NCI-H1092 treated with DMSO at 0.1 percent for 48 hours (cell line): ENCODE measurements at places on chromosomes 11 and 22.

GRCh38 chr22:17929909-17930308 is 94.5 kb downstream of the MICAL3 start:
- DNase-seq: no peak

DNA sequence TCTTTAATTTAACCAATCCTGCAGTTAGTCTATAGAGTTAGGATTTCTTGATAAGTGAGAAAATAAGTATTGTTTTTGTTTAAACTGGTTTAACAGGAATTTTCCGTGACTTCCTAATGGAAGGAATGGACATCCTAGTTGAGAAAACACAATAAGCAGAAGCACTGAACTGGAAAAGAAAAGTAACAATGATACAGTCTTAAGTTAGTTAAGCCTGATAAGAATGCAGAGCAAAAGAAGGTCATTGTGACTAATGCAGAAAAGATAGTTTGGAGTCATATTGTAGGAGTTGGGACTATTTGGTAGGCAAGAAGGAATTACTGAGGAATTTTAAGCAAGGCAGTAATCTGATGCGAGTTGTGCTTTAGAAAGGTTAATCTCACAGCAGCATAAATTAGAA is 11.7 kb downstream of the RNF141 start:
- DNase-seq: no peak

GRCh38 chr22:32354360-32355351 is 3.0 kb upstream of the RFPL3 start:
- DNase-seq: no peak

DNA sequence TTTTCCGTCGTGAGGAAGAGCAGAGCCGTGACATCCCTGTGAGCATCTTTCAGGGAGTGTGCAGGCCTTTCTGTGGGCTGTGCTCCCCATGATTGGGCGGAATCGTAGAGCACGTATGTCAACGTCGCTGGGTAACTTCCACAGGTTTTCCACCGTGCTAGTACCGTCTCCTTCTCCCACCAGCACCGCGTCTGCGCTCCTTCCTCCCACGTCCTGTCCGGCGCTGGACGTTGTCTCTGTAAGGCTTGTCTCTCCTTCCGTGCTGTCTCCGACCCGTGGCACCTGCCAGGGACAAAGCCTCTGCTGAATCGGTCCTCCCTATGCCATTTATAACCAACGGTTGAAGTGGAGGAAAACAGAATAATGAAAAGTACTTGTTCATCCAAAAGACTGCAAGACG is 386.7 kb downstream of the BRD1 start:
- no peak for DNase-seq

GRCh38 chr11:8068605-8069221 is 12.3 kb upstream of the TUB start:
- DNase-seq: peak; percentile 22

DNA sequence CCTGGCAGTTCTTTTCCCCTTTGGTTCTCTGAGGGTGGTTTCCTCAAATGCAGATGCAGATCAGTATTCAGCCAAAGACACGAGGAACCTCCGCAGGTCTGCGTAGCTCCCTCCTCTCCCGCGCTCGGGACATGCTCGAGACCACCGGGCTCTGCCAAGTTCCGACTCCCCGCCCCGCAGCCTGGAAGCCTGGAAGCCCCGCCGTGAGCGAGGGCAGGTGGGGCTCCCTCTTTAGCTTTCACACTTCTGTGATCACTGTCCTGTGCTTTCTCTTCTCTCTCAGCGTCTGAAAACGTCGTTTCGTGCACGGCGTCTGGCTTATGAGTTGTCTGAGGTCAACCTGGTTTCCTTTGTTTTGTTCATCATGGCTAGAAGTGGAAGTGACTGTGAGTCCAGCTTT is 26.6 kb downstream of the ZBED4 start:
- DNase-seq: no peak

- peak; percentile 73 for DNase-seq
These were observed 34.5 kb upstream of the RTL6 start for GRCh38 chr22:44532552-44532951.

- no peak for DNase-seq
These were observed 5.5 kb upstream of the NEAT1 start for GRCh38 chr11:65416841-65417701.

GRCh38 chr11:43119275-43119970 is 192.4 kb upstream of the API5 start:
- DNase-seq: no peak

GRCh38 chr11:62148271-62148980 is 24.6 kb downstream of the INCENP start:
- no peak for DNase-seq

DNA sequence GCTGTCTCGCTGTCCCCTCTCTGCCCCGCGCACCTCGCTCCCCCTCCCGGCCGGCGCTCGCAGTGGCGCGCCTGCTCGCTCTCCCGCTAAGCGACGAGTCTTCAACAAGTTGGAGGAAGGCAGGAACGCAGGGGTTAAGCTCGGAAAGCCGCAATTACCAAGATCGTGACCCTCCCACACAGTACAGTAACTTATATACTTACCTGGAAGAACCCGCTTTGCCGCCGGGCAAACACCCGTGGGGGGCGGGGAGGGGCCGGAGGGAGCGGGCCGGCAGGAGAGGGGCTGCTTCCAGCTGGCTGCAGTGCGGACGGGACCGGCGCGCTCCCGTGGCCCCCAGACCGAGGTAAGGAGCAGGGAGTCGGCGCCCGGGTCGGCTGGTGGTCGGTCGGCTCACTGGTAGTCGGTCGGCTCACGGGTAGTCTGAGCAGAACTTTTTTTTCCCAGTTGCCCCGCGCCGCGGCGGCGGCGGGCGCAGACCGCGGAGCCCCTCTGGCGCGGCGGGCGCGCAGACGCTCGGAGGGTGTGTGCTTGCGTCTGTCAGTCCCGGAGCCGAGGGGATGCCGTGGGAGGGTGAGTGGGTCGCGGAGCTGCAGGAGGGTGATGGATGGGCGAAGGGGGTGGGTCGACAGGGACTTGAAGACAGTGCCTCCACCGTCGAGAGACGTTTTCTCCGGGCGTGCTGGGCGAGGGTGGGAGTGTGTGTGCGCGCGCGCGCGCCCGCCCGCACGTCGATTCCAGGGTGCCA is 101.2 kb upstream of the HSD17B12 start:
- DNase-seq: no peak

DNA sequence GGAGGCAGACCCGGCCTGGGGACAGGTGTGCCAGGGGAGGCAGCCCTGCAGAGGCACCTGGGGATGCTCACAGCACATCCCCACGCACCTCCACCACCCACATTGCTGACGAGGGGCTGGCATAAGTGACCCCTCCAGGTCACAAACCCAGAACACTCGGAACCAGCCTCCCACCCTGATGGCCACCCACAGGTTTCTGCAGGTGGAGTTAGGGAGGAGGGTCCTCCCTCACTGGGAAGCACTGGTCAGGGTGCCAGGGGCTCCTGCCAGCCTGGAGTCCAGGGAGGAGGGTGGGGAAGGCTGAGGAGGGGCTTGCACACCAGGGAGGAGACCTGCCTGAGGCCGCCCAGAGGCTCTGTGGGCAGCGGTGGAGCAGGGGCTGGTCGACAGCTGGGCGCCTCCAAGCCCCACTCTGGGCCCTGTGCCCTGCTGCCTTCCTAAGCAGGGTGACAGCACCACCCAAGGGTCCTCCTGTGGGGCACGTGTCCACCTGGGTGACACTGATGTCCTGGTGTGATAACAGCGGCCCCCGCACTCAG is 51.0 kb upstream of the CARS1 start:
- no peak for DNase-seq

GRCh38 chr22:46596032-46596441 is 24.1 kb upstream of the GRAMD4 start:
- no peak for DNase-seq

- DNase-seq: peak; percentile 16
These were observed 9.8 kb downstream of the NRXN2 start for GRCh38 chr11:64713016-64713707.

GRCh38 chr11:10261821-10262220 is 32.2 kb downstream of the SBF2 start:
- DNase-seq: no peak

DNA sequence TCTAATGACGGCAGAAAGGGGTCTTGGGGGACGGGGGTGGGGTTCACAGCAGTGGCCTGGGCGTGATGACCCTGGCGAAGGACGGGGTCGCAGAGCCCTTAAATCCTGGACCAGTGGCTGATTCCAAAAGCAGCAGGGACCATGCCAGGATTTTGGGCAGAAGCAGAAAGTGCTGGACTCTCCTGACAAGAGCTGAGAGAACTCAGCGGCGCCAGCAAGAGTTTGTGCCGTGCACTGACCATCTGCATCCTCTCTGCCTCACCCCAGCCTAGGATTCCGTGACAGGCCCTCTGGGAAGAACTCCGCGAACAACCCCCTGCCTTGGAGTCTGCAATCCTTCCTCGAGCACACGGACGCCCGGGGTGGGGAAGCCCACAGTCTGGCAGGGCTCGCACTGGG is 644 bp upstream of the NDUFV1 start:
- DNase-seq: no peak

DNA sequence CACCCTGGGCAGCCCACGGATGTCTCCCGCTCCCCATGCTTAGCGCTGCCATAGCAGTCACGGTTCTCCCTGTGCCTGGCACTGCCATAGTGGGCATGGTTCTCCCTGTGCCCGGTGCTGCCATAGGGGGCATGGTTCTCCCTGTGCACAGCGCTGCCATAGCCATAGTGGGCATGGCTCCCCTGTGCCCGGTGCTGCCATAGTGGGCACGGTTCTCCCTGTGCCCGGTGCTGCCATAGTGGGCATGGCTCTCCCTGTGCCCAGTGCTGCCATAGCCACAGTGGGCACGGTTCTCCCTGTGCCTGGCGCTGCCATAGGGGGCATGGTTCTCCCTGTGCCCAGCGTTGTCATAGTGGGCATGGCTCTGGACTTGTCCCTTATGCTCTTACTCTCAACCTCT is 19.9 kb upstream of the ARAP1 start:
- DNase-seq: no peak

GRCh38 chr11:786235-787083 is 3.4 kb downstream of the CEND1 start:
- DNase-seq: no peak

DNA sequence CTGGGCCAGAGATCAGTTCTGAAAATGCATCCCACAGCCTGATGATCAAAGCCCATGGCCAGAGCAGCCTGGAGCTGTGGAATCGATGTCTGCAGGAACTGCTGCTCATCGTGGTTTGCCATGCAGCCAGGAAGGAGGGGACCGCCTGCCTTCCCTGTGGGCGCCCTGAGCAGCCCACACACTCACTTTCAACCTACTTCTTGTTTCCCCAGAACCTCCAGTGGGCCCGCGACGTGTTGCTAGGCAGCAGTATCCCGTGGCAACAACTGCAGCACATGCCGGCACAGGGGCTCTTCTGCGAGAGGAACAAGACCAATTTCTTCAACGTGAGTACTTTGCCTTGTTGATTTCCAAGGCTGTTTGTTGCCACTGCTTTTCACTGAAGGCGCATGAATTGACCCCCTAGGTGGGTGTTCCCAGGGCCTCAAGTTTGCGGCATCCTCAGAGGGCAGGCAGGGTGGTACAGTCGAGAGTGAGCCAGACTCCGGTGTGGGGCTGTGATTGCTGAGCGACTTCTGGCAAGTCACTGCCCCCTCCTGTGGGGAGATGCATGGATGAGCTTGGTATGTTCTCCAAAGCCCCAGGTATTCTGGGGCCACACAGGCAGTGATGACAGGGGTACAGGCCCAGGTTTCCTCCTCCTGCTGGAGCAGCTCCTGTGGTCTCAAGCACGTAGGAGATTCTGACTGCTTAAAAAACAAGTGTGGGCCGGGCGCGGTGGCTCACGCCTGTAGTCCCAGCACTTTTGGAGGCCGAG is 47.0 kb upstream of the SUSD2 start:
- no peak for DNase-seq

GRCh38 chr11:44573333-44573732 is 7.9 kb downstream of the CD82 start:
- no peak for DNase-seq

DNA sequence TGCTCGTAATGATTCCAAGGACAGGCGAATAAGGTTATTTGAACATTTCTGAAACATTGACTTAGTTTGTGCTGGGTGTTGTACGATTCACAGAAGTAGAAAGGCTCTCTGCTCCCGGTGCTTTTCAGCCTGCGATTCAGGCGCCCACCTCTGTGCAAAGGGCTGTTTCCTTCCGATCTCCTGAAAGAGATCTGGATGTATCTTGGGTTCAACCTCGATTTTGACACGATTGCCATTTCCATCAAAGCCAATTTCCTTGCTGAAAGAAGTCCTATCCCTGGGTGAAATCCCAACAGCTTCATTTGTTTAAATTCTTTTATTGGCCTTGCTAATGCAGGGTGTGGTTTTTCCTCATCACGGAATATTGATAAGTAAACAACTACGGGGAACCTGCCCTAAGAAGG is 1.1 kb upstream of the ZC3H12C start:
- DNase-seq: peak; percentile 78

DNA sequence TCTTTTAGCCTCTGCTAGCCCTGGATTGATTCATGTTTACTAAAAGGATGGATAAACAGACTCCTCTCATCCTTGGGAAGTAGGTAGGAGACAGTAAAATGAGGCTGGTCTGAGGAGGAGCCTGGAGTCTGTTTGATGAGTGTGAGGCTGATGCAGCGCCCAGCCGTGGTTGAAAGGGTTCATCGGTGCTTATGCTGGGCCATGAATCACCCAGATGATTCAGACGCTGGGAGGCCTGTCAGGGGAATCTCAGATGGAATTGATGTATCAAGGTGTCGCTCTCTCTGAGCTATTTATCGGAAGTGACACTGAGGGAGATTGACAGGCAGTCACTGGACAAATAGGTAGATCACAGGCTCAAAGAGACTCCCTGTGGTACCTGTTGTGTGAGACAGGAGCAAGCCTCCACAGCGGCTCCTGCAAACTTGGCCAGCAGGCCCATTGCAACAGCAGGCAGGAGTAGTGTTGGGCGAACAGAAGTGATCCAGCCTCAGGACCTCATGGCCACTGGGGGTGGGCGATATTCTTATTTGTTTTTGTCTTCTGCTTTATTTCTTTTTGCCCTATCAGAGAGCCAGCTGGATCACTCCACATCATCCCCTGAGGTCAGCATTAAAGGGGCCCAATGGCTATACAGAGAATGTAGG is 109.9 kb upstream of the CADM1 start:
- no peak for DNase-seq

DNA sequence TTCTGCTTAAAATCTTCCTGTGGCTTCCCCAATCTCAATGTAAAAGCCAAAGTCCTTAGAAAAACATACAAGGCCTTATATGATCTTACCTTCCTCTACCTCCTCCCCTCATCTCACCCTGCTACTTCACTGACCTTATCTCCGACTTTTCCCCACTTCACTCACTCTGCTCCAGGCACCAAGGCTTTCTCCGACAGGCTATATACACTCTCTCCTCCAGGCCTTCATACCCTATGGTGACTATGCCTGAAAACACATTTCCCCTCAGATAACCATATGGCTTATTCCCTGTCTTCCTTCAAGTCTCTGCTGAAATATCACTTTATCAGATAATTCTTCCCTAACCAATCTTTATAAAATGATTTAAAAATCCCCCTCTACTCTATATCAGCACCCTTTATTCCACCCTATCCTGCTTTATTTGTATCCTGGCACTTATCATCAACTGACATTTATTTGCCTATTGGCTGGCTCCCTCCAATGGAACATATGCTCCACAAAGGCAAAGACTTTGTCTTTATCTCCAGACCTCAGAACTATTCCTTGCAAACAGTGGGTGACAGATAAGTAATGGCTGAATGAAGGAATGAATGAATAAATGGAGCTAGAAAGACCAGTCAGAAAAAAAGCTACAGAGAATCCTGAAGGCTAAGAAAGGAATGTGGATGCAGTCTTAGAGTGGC is 52.7 kb downstream of the PAK1 start:
- DNase-seq: no peak
